ENCODE measurements at places on chromosomes 11 and 22.

GRCh38 chr11:62472063-62472884 is 53.4 kb downstream of the SCGB1A1 start:
- no peak for DNase-seq

DNA sequence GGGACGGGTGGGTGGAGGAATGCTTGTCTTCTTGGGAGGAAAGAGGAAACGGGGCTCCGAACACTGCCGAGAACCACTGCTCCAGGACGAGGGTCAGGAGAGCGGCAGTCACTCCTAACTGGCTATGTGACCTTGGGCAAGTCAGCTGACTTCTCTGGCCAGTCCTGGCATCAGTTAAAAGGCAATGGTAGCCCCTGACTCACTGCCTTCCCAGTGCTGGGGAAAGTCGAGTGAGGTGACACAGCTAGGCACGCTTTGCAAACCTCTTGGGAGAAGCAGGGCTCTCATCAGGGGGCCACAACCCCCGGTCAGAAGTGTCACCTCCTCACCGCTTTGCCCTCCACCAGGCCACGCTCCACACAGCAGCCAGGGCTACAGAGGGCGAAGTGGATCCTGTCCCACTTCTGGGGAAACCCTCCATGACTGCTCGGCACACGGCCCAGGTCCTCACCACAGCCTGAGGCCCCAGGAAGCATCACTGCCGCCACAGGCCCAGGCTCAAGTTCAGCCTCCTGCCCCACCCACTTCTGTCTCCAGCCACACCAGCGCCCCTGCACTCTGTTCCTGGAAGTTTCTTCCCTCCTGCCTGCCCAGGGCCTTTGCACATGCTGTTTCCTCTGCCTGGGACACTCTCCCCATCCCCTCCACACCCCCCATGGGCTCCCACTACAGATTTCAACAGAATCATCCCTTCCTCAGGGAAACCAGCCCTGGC is 16.3 kb downstream of the IL2RB start:
- DNase-seq, result no peak

GRCh38 chr11:76856106-76856505 is 4.6 kb upstream of the ACER3 start:
- no peak for DNase-seq

DNA sequence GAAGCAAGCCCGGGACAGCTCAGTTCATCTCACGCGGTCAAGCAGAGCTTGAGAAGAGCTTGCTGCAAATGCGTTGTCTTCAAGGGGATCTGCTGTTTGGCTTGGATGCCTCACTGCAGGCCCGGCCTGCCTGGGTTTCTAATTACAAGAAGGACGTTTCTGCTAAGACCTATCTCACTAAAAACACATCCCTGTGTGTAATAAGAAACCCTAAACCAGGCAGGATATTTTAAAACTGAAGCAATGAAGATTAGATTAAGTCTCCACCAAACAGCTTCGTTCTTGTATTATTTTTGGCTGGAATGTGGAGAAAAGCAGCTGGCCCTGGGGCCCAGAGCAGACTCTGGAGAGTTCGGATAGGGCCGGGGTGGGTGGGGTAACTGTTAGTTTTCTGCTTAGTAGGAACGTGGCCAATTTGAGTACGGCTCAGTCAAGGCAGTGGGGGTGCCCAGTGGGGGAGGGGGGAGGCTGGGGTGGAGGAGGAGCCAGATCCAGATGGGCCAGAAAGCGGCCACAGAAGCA is 6.0 kb downstream of the PKNOX2 start:
- no peak for DNase-seq

DNA sequence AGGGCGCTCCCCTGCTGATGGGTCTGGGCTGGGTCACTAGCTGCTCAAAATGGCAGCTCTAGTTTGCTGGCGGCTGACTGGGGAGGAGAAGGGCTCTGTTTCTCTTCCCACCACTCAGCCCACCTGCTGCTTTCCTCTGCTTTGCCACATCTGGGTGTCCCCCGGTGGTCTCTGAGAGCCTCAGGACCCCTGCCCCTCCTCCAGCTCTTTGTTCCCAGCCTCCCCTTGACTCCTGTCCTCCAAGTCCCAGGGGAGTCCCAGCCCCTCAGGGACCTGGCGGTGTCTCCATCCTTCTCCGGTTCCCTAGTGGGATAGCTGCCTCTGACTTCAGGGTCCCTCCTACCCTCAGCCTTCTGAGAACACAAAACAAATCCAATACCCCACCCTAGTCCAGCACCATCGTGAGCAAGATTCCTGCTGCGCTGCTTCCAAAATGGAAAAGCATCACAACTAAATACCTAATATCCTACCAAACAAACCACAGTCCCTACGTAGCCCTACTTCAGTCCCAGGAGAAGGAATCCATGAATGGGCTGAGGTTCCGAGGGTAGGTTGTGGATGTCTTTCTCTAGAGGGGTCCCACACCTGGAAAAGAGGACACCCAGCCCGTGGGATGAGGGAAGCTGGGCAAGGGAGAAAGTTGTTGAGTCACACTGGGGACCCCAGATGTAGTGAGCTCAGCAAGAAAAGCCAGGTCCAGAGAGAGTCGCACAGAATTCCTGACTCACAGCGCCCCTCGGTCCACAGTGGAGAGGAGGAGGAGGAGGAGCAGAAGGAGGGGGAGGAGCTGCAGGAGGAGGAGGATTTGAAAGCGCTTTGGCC is 45.0 kb upstream of the NNMT start:
- DNase-seq, result no peak

DNA sequence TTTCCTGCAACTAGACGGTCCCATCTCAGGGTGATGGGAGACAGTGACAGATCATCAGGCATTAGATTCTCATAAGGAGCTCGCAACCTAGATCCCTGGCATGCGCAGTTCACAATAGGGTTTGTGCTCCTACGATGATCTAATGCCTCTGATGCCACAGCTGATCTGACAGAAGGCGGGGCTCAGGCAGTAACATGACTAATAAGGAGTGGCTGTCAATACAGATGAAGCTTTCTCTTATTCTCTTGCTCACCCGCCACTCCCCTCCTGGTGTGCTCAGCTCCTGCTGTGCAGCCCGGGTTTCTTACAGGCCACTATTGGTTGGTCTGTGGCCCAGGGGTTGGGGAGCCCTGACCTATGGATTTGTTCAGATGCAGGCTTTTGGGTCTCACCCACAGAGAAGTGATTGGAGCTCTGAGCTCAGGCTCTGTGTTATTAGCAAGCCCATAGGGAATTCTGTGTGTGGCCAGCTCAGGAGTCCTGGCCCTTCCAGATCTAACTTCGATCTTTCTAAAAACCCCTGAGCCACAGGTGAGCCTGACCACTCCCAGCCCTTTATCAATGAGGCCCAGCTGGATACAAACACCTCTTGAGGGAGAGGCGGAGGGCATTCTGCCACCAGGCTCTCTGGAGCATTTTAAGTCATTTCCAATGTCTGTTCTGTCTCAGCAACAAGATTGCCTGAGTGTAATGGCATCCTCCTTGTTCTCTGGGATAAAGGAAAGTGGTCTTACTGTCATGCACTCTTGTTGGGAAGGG is 351.8 kb downstream of the BUD13 start:
- DNase-seq, result no peak

- DNase-seq, result no peak
Observed at GRCh38 chr11:47616726-47617416, 22.7 kb upstream of the C1QTNF4 start.

DNA sequence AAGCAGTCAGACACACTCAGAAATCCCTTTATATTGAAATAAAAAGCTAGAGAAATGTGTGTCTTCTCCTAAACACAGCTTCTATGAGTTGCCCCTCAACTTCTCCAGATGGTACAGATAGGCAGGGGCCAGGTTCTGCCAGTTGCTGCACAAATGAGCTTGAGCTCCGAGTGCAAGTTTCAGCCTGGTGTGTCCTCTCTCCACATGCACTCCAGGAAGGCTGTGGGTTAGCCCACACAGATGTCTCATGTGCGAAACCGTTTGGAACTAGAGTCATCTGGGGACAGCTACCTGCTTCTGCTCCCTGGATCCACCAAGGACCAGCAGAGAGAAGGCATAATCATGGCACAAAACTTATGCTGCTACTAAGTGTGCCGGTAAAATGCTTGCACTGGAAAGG is 812.6 kb downstream of the OPCML start:
- DNase-seq, result no peak

DNA sequence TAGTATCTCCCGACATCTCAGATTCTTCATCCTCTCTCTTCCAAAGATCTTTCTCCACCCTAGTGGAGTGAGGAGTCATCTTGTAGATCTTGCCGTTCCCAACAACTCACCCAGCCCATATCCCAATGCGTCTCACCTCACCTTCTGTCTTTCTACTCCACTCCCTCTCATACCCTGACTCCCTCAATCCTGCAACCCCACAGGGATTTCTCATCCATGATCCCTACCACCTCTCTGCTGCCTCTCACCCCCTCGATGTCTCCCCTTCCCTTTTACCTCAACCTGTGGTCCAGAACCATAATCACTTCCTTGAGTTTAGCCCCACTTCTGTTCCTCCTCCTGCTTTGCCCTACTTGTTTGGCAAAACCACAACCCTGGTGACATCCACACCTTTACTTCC is 41.7 kb downstream of the OTOG start:
- no peak for DNase-seq

- DNase-seq, result no peak
Observed at GRCh38 chr11:14107050-14107430, 144.5 kb downstream of the SPON1 start.

DNA sequence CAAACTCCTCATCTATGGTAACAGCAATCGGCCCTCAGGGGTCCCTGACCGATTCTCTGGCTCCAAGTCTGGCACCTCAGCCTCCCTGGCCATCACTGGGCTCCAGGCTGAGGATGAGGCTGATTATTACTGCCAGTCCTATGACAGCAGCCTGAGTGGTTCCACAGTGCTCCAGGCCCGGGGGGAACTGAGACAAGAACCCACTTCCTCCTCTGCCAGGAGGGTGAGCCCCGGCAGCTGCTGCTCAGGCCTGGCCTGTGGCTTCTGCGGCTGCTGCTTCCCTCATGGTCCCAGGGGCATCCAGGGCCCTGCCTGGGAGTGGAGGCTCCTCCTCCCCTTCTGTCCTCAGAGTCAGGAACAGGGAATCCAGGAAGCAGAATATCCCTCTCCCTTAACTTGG is 98.4 kb downstream of the ZNF280B start:
- no peak for DNase-seq

- DNase-seq, result peak; percentile 15
Observed at GRCh38 chr22:21876486-21877176, 9.2 kb upstream of the MAPK1 start.

DNA sequence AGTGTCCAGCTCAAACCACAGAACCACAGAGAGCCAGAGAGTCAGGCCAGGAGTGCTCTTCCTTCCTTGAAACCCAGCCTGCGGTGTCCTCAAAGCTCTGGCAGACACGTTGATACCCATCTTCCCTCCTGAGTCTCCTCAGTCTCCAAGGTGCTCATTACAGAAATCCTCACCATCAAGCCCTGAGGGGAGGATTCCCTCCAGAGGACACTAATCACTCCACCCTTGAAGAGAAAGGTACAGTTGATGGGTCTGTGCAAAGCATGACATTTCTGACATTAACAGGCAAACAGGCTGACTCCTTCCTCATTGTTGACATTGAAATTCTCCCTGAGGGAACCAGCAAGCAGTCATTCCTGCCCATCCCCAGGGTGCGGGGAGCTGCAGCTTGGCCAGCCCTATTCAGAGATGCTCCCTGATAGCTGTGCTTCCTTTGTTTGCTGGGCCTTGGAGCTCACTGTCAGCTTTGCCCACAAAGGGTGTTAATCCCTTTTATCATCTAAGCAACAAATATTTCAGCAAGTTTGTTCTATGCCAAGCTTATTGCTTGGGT is 101.7 kb upstream of the CSNK2A3 start:
- no peak for DNase-seq

DNA sequence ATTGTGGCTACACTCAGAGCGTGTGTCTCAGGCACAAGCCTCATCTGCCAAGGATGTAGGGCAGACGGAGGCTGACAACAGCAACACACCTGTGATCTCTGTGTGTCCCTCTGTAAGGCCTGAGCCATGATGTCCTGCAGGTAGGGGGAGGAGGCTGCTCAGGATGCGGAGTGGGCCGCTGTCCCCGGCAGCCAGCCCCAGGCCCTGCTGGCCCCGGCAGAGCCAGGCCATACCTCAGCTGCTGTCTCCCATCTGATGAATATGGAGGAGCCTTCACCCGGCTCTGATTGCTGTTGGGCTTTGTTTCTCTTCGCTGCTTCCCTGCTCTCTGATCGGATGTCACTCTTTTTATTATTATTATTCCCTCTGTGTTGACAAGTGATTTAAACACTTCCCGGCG is 83.6 kb upstream of the NCAM1 start:
- DNase-seq, result no peak

- no peak for DNase-seq
Observed at GRCh38 chr22:40183029-40183581, 5.4 kb downstream of the TNRC6B start.

- DNase-seq, result no peak
Observed at GRCh38 chr11:105603156-105603555, 6.7 kb upstream of the GRIA4 start.

- no peak for DNase-seq
Observed at GRCh38 chr11:112290493-112290850, 29.8 kb upstream of the PLET1 start.

GRCh38 chr11:64803846-64804345 is 882 bp upstream of the MAP4K2 start:
- DNase-seq, result no peak

DNA sequence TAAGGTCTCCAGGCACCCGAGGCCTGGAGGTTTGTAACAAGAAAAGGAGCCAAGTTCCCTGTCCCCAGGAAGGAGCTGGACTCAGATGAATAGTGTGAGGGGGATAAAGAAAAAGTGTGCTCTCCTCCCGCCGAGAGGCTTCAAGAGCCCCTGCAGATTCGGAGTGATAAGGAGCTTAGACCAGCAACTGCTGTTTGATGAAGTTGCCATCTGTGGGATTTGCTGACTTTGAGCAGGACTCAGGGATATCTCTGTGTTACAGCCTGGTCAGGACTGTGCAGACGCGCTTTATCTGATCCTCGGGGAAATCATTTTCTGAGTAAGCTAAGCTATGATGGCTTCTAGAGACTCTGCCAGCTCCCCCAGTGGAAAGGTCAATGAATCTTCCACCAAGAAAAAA is 1017.0 kb downstream of the TBC1D22A start:
- no peak for DNase-seq

DNA sequence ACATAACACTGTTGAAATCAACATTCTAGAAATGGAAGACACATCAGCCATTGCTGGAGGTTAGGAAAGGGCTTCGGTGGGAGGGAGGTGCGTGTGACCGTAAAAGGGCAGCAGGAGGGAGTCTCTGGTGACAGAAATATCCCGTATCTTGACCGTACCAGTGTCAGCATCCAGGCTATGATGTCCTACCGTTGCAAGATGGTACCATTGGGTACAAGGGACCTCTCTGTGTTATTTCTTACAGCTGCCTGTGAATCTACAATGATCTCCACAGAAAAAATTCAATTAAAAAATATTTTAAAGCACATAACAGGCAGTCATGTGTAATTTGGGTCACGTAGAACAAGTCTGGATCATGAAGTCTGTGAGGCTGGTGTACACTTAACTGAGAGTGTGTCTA is 27.4 kb upstream of the SEPTIN5 start:
- DNase-seq, result no peak

DNA sequence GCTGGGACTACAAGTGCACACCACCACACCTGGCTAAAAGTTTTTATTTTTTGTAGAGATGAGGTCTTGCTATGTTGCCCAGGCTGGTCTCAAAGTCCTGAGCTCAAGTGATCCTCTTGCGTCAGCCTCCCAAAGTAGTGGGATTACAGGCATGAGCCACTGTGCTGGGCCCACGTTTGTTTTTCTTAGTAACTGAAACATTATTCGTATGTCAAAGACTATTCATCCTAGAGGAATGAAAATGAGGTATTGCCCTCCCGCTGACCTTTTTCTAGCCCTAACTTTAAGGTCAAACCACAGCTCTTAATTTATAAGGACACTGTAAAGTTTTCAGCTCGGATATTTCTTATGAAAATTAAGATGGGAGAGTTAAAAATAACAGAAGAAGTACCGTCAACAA is 33.2 kb upstream of the PAX6 start:
- DNase-seq, result no peak

Data from activated naive CD8-positive, alpha-beta T cell treated with anti-CD3 and anti-CD28 coated beads for 36 hours (primary cell).